Fibroblast of mammary gland (primary cell): ENCODE measurements at places on chromosomes 7 and 10.

GRCh38 chr10:72709041-72709440 lies 17.1 kb downstream of the MCU start:
- peak; percentile 29 for DNase-seq

DNA sequence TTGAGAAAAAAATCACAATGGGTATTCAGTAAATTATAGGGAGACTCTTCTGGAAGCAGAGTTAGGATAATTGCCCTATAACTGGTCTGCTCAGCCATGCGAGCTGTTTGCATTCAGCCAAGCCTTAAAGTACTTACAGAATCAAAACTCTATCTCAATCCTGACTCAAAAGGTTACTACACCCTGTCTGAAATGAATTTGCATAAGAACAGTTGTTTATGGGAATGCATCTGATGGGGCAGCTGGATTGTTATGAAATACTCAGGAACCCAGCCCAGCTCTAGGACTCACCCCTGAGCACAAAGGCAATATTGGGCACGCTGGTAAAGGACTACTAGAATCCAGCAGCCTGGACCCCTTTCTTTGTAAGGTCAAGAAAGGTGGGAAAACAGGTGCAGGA lies 38.8 kb downstream of the AKR1B15 start:
- DNase-seq, result no peak

DNA sequence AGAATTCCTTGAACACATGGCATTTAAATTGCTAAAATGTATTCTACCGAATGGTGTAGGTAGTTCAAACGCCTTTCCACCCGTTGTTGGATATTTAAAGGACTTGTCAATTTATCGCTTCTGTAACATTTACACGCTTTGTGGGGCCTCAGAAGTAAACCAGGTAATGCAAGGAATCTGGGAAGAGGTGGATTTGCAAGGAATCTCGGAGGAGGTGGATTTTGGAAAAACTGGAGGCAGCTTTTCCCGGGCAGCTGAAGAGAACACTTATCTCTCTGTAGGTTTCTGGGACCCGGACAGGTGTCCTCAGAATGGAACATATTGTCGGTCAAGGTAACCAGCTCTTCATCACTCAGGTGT lies 592 bp upstream of the MAPK8 start:
- DNase-seq, result no peak

- peak; percentile 96 for DNase-seq
Observed at GRCh38 chr7:74094224-74095101, 10.9 kb downstream of the LIMK1 start.

DNA sequence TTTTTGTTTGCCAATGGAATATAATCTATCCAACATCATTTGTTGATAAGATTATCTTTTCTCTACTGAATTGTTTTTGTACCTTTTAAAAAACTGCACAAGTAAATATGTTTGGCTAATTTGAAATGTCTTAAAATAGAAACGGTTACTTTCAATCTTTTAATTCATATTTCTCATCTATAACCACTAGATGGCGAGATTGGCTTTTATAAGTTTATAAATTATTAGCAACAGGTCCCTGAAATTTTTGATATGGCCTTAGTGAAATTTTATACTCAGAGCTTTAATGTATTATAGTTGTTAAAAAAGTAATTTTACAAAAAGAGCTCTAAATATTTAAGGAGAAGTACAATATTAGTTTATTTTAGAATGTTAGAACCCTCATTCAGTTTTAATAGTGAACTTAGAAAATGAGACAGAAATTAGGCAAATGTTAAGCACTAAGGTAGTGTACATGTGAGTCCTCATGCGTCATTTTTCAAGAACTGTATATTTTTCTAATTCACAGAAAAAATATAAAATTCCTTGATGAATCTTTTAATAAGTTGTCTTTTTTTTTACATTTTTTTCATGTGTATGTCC lies 592.5 kb downstream of the ARL4A start:
- peak; percentile 41 for DNase-seq

DNA sequence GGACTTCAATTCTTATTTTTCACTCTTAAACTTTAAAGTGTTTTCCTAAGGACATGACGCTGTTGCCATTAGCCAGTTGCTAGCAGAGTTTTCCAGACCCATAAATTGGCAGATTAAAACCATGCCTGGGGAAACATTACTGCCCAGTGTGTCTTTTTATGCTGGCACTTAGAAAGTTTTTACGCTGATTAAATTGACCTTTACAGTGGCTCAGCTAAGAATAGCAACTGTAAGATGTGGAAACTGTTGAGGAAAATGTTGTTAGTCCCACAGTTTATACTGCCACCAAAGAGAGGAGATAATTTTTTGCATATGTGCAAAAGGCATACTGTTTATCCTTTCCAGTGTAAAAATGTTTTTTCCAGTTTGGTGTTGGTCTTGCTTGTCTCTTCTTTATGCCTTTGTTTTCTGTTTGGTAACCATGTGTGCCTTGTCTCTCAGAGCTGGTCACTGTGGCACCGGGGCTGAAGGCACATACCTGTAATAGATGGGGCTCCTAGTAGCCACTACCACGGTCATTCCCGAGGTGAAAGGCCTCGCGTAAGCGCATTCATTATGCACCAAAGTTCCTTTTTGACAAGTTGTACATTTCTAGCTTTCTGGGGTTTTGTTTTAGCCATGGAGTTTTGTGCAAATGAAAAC lies 45.3 kb downstream of the CYP17A1 start:
- DNase-seq, result no peak

DNA sequence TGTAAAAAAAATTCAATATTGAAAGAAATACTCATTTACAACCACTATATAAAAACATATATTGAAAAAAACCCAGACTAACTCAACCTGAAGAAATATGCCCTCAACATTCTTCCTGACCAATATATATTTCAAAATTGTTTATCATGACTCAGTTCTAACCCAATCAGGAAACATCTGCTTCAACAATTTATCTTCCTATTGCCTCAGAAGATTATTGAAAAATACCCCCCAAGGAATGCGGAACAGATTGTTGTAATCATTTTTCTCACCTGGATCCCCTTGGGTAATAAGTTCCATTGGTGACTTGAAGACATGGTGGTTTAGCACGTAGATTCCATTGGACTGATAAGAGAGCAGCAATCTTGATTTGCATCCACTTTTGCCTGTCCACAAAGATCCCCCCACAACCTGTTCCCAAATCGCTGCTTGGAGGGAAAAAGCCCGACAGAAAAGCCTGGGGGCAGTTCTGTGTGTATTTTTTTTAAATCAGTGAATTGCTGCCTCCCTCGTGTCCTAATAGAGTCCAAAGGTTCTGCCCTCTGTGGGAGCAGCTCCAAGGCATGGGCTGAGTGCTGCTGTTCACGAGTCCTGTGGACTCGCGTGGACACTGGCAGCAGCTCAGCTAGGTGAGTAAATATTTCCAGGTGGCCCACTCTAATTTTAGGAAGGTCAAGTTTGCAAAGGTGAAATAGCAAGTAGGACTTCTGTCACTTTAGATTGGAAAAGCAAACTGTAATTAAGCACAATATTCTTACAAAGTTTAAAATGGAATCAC lies 5.9 kb upstream of the INHBA start:
- no peak for DNase-seq

DNA sequence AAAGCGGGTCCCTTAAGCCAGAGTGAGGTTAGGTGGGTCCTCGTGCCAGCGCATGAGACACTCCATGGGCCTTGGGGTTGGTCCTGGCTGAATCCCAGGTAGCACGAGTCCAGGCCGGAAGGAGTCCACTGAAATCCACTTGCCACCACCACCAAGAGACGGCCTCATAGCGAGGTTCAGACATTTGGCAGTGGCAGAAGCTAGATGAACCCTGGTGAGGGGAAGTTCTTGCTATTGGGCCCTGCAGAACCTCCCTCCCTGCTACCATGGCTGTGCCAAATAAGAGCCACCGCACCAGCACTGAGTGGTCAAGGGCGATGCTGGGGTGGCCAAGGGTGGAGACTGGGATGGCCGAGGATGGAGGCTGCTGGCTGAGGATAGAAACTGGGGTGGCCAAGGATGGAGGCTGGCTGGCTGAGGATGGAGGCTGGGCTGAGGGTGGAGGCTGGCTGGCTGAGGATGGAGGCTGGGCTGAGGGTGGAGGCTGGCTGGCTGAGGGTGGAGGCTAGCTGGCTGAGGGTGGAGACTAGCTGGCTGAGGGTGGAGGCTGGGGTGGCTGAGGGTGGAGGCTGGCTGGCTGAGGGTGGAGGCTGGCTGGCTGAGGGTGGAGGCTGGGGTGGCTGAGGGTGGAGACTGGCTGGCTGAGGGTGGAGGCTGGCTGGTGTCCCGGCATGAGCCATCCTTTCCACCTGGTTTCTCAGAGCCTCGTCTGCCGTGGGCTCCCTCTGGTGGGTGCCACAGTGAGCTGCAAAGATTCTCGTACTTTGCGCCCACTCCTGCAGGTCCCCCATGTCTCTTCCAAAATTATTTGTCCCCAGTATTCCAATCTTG lies 88.2 kb downstream of the ELFN1 start:
- peak; percentile 50 for DNase-seq

- no peak for DNase-seq
Observed at GRCh38 chr10:8104005-8104404, 49.5 kb downstream of the GATA3 start.

- DNase-seq, result no peak
Observed at GRCh38 chr10:120689777-120690529, 161.2 kb upstream of the WDR11 start.

GRCh38 chr7:2248984-2249694 lies 7.1 kb downstream of the NUDT1 start:
- peak; percentile 96 for DNase-seq

GRCh38 chr10:396107-396506 lies 260.9 kb downstream of the ZMYND11 start:
- DNase-seq, result no peak

DNA sequence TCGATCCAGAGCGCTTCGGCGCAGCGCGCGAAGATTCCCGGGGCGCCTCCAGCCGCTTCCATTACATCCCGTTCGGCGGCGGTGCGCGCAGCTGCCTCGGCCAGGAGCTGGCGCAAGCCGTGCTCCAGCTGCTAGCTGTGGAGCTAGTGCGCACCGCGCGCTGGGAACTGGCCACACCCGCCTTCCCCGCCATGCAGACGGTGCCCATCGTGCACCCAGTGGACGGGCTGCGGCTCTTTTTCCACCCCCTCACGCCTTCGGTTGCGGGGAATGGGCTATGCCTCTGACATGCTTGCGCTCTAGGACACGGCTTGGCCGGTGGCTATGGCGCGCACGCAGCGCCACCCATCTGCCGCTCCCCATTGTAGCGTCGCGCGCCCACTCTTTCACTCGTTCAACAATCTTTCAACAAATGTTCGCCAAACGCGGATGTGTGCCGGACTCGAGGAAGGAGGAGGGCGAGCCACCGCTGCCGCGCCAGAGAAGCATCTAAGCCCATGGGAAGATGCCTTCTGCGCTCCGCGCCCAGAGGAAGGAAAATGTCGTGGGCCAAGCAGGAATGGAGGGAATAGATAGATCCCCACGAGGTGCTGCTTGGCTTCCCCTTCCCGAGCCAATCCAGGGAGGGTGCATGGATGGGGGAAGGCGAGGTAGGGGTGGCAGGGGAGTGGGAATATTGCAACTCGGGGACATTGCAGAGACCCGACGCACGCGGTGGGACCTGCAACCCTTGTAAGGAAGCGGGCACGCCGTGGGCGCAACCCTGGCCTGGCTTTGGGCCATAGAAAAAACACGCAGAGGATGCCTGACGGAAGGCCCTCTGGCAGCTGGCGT lies 5.1 kb upstream of the CYP26A1 start:
- peak; percentile 49 for DNase-seq

DNA sequence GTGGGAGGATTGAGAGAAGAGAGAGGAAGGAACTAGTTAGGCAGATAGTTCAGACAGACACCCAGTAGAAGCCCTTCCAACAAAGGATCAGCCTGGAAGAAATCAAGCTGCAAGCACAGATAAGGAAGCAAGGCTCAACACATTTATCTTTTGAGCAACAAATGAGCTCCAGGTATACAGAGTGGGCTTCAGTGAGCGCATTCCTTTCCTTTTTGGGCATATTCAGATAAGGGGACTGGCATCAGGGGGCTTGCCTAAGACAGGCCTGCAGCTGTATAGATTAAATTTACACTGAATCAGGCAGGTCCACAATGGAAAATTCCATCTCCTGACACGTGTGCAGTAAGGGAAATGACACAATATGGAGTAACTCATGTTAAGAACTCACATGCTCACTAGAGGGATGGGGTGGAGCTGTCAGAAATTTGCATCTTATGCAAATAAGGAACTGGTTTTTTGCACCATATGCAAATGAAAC lies 147.2 kb downstream of the AKR1D1 start:
- DNase-seq, result no peak

DNA sequence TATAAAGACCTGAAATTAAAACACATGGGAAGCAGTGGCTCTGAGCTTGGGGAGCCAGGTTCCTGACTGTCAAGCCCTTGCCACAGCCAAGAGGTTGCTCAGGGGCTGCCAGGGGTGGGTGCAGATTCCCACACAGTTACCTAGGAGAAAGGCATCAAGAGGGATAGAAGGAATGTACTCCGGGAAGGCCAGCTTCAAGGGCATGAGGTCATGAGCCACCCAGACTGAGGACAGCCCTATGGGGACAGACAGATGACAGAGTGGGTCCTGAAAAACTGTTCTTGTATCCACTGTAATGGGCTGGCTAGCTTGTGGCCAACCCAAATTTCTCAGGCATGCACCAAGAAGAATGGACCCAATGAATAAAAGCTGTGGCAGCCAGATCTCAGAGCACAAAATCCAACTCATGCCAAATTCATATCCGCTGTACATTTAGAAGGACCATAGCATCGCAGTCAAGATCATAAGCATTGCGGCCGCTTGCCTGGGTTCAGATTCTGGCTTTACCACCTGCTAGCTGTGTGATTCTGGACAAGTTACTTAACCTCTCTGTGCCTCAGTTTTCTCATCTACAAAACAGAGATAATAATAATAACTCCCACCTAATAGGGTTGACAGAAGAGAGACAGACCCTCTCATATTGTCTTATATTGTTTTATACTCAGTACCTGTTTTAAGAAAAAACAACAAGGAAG lies 44.9 kb upstream of the KCNMA1 start:
- no peak for DNase-seq

- no peak for DNase-seq
Observed at GRCh38 chr7:45987521-45988290, 66.6 kb upstream of the IGFBP3 start.

DNA sequence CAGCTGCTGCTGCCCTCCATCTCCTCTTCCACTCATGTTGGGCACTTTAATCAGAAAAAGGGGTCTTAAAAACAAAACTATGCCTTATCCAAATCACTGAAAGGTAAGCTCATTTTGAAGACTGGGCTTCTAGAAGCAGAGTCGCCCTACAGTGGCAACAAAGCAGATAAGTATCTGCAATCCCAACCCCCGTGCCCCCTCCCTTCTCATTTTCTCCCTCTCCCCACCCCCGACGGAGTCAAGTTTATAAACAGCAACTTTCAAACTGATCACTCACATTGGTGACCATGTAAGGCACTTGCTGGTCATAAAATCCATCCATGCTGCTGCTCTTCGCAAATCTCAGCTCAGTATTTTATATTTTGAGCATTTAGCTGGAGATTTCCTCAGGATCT lies 738 bp downstream of the ETV1 start:
- peak; percentile 60 for DNase-seq
